Inflammatory macrophage treated with lipopolysaccharide for 4 hours (primary cell): ENCODE measurements at places on chromosomes 13 and 19.

DNA sequence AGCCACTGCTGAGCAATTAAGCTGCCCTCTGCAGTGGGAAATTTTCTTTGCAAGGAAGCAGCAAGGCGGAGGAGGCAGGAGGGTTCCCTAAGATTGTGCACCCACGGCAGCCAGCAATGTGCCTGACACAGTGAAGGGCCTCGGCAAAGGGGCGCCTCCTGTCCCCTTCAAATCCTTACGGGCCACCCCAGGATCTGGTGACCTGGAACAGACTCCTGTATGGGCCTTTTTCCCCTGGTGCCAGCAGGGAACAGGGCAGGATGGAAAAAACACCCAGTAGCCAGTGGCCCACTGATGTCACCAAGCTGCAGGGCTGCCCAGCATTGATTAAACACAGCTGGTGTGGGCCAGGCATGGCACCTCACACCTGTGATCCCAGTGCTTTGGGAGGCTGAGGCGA is 86.7 kb downstream of the GNG7 start:
- no peak for DNase-seq

- DNase-seq: peak; percentile 16
Observed at GRCh38 chr19:30966486-30966885, 382.8 kb downstream of the TSHZ3 start.

GRCh38 chr19:38012944-38013343 is 105.9 kb downstream of the SIPA1L3 start:
- no peak for DNase-seq

- DNase-seq: no peak
Observed at GRCh38 chr19:29537181-29537580, 11.4 kb downstream of the VSTM2B start.

DNA sequence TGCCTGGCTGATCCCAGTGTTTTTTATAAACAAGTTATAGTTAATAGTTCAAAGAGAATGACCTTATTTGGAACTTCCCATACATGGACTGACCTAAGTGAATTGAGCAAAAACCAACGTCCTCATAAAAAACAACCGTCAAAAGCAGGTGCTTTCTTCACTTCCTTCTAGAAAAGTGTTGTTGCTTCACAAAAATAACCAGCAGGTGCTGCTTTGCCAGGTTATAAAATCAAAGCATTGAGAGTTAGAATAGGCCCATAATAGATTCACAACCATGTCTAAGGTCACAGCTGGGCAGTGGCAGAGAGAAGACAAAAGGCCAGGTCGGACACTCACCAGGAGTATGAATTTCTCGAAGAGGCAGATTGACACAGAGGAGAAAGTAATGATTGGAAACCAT is 9.5 kb downstream of the RUBCNL start:
- no peak for DNase-seq

DNA sequence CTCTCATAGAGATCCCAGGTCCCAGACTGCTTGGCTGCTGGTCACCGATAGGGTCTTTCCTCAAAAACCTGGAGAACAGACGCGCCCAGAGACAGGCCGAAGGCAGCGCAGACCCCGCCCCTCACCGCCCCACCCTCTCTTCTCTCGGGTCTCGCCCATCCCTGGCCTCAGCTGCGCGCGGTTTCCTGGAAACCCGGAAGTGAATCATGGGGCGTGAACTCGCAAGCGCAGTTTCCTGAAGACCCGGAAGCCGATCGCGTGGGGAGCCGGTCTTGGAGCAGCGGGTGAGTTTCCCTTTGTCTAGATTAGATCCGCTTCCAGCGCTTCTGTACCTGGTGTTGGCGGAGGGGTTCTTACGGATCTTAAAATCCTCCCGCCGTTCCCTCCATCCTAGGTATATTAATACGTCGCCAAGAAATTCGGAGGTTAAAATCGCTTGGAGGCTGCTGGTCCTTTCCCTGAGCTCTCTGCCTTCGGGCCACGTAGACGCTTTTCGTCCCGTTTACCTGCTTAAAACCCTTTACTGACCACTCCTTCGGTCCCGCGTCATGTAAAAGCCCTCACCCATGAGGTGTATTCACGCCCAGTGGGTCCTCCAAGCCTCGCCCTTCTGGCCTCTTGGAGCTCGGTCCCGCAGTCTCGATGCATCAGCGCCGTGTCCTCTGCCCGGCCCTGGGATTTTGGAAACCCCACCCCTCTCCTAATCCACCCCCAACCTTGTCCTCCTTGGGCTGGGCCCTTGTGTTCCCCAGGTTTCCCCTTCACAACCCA is at the start of gene ZNF578:
ZNF578 (plus strand) TSS at position 230 of the 771 bp plus-strand sequence. CDS start 48,293 bp downstream, outside the sequence.
- peak; percentile 52 for DNase-seq

DNA sequence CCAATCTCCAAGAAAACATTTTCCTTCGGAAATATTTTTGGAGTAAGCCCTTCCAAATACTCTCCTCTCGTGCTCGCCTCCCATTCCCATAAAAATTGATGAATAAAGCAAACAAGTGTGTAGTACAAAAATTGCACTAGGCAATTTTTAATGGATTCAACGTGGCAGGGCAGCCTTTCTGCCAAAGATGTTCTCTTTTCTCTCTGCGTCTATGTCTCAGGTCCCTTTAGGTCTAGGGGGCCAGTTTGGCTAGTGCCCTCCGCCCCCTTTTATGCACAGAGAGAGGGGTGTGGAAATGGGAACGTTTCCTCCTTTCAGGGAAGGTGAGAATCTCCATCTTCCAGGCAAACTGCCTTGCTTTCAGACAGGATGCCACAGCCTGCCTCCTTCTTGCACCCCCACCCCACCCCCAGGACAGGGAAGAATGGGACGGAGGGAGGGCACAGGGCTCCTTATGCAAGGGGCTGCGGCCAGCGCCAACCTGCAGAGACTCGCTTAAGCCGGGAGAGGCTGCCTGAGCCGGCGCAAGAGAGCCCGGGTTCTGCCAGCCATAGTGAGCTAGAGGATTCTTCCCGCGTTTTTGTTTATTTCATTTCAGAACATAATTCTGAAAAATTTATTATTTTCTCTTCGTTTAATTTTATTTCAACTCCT is 2.7 kb upstream of the ZIC2 start:
- DNase-seq: no peak

GRCh38 chr13:94382517-94382916 is 97.0 kb downstream of the DCT start:
- DNase-seq: no peak

- no peak for DNase-seq
Observed at GRCh38 chr19:1008268-1009040, 8.2 kb downstream of the GRIN3B start.

DNA sequence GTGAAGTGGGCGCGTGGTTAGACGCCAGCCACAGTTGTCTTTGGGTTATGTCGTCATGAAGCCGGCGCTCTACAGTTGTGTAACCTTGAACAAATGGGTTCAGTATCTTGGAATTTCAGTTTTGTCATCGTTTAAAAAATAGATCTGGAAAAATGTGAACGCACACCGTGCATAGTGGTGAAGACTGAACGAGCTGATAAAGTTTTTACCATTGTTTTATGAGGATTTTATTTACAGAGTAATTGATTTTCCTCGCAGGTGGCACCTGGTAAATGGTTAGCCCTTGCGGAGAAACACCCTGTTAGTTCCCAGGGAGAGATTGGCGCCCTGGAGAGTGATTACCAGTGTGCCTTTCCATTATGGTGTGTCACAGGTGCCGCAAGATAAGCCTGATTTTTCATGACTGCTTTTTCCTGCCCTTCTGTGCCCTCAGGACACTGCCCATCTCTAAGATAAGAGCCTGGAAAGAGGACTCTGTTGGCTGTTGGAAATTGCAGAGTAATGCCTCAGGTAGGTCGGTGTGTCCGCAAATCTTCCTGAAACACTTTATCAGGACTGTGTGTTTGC is 577 bp downstream of the ZNF181 start:
- DNase-seq: peak; percentile 83

DNA sequence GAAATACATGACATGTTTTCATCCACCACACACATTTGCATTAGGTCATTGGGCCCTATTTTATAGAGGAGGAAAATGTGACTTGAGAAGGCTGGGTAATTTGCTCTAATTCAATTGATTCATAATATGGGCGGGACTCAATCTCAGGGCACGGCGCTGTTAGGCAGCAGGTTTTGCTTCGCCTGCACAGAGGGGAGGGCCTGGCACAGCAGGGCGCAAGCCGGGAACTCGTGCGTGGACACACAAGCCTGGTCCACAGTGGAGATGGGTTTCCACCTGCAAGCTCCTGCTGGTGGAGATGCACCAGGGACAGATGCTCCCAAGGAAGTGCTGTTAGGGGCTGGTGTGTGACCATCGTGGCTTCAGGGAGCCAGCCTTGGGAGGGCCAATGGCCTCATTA is 58.4 kb upstream of the MTIF3 start:
- DNase-seq: no peak

DNA sequence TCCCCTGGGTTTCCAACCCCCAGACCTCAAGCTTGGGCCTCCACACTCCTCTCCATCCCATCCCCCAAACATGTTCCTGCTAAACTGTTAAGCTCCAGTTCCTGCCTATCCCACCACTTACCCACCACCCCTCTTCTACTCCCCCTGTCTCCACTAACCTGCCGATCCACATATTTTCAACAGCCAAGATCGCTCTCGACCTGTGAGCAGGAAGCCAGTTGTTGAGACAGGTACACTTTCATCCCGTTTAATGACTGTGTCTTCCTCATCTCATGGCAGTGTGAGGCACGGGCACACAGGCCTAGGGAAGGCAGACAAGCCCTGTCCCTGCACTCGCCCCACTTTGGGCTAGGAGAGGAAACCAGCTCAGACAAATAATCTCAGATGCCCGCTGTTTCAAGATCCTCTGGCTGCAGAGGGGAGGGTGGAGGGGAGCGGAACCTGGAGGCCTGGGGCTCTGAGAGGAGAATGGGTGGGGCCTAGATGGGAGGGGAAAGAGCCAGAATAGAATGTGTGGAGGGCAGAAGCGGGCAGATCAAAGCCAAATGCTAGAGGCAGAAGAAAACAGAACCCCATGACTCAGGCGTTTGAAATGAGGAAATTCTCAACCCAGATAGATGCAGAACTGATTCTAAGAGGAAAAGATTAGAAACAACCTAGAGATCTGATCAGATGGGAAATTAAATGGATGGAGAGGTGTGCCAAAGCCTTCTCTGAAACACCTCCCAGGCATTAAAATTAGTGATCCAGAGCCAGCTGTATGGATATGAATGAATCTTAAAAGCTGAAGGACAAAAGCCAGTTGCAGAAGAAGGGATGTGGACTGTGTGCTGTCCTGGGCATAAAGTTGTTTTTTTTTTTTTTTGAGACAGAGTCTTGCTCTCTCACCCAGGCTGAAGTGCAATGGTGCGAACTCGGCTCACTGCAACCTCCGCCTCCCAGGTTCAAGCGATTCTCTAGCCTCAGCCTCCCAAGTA is 16.9 kb upstream of the CYP2S1 start:
- DNase-seq: peak; percentile 85

- DNase-seq: no peak
Observed at GRCh38 chr13:62209529-62209928, 793.9 kb upstream of the PCDH20 start.

GRCh38 chr19:44747739-44748425 is 626 bp upstream of the BCL3 start:
- peak; percentile 88 for DNase-seq

DNA sequence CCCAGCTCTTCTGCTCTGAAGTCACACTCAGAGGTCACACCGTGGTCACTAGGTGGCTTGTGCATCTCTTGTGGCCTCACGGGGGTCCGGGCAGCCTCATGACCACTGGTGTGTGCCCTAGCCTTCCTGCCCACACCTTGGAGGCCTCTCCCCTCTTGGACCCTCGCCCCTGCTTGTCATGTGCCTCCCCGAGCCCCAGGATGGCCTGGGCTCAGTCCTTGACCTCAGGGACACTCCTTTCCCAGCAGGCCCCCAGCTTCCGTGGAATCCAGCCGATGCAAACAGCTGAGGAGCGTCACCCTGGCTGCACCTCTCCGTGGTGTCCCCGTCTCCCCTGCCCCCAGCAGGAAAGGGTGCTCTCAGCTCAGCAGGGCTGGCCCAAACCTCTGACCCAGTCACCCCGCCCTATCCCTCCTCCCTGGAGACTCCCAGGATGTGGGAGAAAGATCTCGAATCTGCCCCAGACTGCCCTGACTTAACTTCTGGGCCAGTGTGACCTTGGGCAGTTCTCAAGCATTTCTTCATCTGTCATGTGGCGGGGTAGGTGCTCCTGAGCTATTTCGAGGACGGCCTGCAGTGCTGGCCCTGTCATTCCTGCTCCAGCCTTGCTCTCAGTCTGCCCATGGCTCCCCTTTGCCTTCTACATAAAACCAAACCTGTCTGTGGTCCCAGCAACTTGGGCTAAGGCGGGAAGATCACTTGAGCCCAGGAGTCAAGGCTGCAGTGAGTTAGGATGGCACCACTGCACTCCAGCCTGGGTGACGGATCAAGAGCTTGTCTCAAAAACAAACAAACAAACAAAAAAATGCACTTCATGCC is 4.6 kb upstream of the SLC25A42 start:
- no peak for DNase-seq

DNA sequence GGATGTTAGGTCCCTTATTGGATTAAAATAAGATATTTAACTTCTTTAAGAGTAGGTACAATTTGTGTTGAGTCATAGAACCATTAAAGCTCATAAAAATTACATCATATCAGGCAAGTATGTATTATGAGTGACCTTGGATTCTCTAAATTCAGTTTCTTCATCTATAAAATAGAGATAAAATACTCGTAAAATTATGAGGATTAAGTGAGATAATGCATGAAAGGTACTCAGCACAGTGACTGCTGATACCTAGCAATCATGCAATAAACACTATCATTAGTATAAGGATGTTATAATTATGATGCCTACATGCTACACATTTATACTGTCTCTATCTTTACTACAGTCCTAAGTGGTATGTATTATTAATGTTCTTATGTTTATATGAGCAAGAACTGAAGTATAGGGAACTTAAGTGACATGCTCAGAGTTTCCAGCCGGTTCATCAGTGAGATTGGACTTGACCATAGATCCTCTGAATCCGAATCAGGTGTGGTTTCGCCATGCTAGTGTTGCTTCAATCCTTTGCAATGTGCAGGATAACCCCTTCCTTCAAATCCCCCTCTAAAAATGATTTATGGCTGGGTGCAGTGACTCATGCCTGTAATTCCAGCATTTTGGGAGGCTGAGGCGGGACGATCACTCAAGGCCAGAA is 22.9 kb upstream of the FRY start:
- no peak for DNase-seq

- peak; percentile 84 for DNase-seq
Observed at GRCh38 chr19:3369337-3370213, 3.2 kb downstream of the NFIC start.

DNA sequence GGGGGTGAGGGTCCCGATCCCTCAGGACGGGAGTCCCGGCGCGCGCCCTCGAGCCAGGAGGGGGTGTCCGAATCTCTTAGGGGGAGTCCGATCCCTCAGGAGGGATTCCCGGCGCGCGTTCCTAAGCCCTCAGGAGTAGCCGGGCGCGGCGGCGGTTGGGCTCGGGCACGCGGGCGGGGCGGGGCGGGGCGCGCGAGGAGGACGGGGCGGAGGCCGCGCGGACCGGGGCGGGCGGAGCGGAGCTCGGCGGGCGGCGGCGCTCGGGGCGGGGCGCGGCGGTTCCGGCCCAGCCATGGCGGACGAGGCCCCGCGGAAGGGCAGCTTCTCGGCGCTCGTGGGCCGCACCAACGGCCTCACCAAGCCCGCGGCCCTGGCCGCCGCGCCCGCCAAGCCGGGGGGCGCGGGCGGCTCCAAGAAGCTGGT is at the start of gene CUL4A:
CUL4A (plus strand) TSS at position 278 of the 423 bp plus-strand sequence; CDS start at position 293, 15 bp downstream.
- peak; percentile 83 for DNase-seq

- peak; percentile 94 for DNase-seq
Observed at GRCh38 chr19:752652-753517, 2.0 kb downstream of the MISP start.

GRCh38 chr19:42201489-42202289 is 15.8 kb downstream of the DEDD2 start:
- DNase-seq: peak; percentile 97
